ENCODE measurements at places on chromosomes 6 and 20. TPM values are rescaled to one million over a fixed set of nuclear protein-coding genes. Genes with fewer than 3 reads are reported as not detected.
A peak's percentile ranks its signal among the peaks of the same experiment; 100 is the strongest.

DNA sequence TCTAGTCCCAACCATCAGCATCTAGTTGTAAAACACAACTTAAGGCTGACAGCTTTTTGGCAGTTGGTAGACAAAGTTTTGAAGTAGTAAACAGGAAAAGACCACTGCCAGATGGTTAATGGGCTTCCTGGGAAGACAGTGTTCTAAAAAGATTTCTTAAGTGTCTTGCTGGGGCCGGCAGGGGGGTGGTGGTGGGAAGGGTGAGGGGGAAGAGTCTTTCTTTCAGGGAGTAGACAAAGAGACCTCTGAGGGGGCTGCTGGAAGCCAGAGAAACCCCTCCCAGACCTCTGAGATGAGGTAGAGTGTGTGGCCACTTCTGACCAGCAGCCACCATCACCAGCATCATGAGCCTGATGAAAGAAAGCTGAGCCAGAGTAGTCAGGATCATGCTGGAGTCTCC is 784.9 kb downstream of the TENT5A start:
- no peak for DNase-seq

DNA sequence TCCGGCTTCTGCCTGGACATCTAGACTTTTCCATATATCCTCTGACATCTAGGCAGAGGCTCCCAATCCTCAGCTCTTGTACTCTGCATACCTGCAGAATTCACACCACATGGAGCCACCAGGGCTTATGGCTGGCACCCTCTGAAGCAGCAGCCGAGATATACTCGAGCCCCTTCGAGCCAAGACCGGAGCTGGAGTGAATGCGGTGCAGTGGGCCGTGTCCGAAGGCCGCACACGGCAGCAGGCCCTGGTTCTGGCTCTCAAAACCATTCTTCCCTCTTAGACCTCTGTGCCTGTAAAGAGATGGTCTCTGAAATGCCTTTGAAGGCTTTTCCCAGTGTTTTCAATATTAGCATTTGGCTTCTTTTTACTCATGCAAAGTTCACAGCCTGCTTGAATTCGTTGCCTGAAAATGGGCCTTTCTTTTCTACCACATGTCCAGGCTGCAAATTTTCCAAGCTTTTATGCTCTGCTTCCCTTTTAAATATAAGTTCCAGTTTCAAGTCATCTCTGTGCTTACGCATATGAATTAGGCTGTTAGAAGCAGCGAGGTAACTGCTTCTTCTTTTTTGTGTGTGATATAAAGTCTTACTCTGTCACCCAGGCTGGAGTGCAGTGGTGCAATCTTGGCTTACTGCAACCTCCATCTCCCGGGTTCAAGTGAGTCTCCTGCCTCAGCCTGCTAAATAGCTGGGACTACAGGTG is 3.8 kb upstream of the SIRPB1 start:
- no peak for DNase-seq

- no peak for DNase-seq
Observed at GRCh38 chr6:164208371-164208770, 793.9 kb downstream of the QKI start.

- no peak for DNase-seq
Observed at GRCh38 chr6:18276610-18277236, 12.4 kb upstream of the DEK start.

- DNase-seq: no peak
Observed at GRCh38 chr6:104608101-104608500, 251.6 kb downstream of the HACE1 start.

DNA sequence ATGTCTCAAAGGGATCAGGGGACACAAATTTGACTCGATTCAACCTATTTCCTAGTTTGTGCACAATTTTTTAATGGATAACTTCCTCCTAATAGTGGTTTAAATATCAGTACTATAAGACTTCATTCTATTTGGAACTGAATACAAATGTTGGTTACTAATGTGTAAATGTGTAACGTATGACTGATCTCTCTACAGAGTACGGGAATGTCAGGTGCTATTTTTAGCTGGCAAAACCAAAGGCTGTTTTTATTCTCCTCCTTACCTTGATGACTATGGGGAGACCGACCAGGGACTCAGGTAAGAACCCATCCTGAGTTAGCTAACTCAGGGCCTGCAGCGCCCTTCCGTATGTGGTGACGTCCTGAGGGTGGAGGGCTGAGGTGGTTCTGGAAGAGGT is 33.0 kb downstream of the PRPH2 start:
- no peak for DNase-seq

DNA sequence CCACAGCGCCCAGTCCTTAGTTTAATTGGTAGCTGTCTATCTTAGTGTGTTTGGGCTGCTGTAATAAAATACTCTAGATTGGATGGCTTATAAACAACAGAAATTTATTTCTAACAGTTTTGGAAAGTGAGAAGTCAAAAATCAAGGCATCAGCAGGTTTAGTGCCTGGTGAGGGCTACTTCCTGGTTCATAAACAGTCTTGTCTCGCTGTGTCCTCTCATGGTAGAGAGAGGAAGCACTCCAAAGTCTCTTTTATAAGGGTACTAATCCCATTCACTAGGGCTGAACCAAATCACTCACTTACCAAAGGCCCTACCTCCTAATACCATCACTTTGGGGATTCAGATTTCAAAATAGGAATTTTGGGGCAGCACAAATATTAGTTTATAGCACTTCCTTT is 336.9 kb upstream of the RSPO3 start:
- no peak for DNase-seq

- peak; percentile 6 for DNase-seq
Observed at GRCh38 chr6:130825772-130826441, 1.3 kb upstream of the SMLR1 start.

GRCh38 chr6:69423785-69424184 is 373.0 kb downstream of the LMBRD1 start:
- no peak for DNase-seq

- DNase-seq: no peak
Observed at GRCh38 chr6:150547502-150548222, 52.0 kb upstream of the PLEKHG1 start.

DNA sequence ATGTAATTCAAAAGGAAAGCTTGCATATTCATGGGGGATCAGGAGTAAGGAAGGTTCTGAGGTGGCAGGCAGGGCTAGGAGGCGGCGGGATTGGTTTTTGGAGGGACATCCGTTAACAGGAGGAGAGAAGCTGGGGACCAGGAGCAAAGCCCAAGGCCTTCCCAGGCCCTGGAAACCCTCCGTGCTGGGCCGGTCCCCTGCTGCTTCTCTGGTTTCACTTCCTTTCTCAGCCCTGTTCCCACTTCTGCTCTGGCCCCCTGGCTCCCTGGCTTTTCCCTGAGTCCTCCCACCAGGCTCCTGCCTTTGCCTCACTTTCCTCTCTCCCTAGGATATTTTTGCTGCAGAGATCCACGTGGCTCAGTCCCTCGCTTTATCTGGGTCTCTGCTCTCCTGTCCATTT is 26.4 kb upstream of the SALL4 start:
- no peak for DNase-seq

GRCh38 chr6:137754366-137754765 is 112.7 kb upstream of the TNFAIP3 start:
- no peak for DNase-seq

DNA sequence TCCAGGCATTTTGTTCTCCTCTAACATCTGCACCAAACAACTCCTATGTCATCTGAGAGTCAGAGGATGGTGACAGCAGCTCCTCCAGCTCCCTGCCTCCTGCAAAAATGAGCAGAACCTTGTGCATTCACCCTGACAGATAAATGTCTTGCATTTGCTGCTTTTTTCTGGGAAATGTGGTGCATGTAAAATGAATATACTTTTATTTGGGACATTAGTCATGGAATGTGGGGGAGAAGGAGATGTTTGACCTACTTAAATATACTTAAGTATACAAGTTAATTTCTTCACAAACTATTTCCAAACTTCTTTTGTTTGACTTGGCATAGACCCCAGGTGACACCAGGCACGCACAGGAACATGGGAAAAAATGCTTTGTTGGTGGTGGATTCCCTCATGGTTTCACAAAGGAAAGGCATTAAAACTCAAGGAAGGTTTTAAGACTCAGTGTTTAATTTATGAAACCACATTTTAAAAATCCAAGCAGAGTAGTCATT is 181.8 kb upstream of the MCHR2 start:
- no peak for DNase-seq

- no peak for DNase-seq
Observed at GRCh38 chr6:93794166-93794565, 374.8 kb upstream of the EPHA7 start.

DNA sequence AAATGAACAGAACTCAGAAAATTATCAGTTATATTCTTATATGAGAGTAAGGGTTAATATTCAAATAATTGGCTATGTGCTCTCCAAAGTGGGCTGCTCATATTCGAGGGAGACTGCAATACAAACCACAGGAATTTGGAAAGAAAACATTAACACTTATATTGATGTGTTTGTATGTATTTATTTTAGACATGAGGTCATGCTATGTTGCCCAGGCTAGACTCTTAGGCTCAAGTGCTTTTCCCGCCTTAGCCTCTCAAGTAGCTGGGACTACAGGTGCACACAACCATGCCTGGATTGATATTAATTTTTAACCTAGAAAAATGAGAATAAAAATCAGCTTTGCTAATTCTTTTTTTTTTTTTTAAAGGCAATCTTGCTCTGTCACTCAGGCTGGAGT is 35.0 kb downstream of the BTBD9 start:
- DNase-seq: no peak

The OOEP gene
- 1.5 TPM for total RNA-seq

The HLA-DOA gene
- total RNA-seq: 1.5 TPM

The PPP1R3G gene
- 0.05 TPM for total RNA-seq

The KIAA0408 gene
- 2.7 TPM for total RNA-seq

The CDSN gene
- total RNA-seq: not detected
